ENCODE measurements at places on chromosomes 6 and 20.

DNA sequence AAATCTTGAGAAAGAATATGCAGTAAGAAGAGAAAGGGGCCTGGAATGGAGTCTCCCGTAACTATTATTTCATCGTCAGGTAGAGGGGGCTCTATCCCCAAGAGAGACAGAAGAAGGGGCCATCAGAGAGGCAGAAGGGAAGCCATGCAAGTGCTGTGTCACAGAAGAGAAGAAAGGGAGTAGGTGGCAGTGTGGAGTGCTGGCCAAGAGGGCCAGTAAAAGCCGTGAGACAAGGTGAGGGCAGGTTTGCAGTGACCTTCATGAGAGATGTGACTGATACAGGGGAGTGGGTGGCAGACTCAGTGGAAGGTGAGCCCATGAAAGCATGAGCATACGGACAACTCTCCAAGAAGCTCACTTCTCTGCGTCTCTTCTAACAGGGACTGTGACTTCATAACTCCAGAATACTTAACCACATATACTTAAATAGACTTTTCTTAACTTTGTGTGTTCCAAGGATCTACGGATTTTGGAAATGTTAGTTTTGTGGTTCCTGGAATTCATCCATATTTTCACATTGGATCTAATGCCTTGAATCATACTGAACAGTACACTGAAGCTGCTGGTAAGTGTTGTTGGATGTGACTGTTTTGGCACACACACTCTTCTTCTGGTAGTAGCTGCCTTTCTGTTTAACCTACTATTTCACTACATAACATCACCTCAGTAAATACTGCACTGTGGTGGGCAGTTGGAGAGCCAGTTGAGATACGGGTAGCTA, 15.6 kb downstream of the PM20D2 start:
- DNase-seq, result no peak

DNA sequence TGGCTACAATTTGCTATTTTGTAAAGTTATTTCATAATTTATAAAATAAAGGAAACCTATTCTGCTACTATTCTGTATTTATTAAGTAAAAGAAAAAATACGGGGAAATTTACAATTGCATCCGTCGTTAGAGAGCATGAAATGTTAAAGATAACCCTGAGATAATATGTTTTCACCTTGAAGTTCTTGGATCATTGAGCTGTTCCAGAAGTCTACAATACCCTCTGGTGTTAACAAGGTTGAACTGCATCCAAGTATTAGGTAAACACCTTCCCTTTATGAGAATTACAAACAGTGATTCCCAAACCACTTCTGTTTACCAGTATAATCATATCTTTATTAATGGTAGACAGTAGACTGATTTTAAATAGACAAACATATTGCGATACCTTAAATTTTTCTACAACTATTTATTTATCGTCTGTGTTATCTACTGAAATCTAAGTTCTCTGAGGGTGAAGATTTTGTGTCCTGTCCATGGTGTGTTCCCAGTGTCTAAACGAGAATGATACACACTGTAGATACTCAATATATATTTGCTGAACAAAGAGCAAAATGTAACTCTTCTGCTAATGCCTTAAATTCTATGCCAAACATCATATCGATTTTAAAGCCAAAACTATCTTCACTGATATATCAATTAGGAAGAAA, 28.2 kb downstream of the TBC1D32 start:
- DNase-seq, result no peak

- DNase-seq, result no peak
Observed at GRCh38 chr20:40651151-40651550, 37.9 kb downstream of the MAFB start.

- no peak for DNase-seq
Observed at GRCh38 chr6:53854843-53855567, 60.2 kb downstream of the LRRC1 start.

GRCh38 chr20:63594043-63594561, 20.1 kb upstream of the HELZ2 start:
- no peak for DNase-seq

DNA sequence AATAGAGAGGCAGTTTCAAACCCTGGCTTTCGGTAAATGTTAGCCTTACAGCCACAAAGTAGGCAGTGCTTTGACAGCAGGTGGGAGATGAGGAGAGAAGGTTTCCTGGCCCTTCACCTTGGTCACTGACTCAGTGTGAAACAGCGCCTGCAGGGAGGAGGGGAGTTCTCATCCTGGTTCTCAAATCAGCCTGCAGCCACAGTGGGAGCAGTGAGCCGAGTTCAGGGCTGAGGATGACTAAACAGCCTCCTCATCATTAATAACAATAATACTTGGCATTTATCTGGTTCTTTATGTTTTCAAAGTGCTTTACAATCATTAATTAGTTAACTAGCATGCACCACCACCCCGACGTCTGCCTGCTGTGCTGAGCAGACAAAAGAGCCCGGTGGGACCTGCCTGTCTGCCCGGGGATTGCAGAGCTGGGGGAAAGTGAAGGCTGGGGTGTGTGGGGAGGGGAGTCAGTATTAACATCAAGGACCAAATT, 59.6 kb downstream of the PRDM1 start:
- DNase-seq, result no peak

DNA sequence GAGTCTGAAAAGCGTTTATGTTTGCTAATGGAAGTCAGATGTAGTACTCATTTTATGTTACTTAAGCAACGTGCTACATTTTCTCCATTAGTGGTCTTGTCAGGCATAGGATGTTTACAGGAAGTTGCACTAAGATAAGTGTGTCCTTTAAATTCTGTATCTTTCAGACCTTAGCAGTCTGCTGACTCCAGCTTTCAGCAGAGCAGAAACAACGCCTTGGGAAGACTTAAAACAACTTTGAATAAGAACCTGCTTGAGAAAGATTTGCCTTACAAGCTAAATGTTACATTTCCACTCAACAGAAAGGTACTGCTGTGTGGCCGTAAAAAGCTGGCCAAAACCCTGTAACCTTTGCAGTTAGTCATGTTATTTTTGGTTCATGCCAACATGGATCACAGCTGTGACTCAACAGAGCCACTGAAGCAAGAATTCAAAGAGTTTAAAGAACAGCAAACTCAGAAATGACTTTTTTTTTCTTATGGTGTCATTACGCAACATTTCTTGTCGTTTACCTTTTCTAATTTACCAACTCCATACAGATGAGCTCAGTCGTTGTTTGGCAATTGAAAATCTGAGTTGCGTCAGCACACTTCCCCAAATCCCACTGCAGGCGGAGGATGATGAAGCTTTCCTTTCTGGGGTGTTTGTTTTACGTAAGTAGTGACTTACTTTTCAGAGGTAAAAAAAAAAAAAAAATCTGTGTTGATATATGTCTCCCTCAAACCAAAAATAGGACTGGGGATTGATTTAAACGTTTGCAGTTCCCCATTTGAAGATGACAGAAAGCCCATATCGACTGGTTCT, 27.9 kb upstream of the BMP6 start:
- no peak for DNase-seq

- peak; percentile 86 for DNase-seq
Observed at GRCh38 chr6:52310932-52311331, 26.4 kb upstream of the MCM3 start.

DNA sequence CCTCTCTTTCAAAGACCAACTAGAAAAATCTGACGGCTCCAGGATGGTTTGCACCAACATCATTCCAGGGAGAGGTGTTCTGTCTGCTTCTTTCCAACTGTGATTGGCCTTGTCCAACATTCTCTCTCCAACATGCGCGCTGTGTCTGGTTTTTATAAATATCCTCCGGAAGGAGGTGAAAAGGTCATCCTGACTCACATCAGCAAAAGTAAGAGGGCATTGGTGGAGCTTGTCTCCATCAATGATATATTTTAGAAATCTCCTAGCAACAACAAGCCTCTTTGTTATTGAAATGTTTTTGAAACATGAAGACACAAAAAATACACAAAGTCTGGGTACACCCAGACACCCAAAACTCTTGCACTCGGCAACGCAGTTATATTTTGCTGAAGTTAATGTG, 475.3 kb upstream of the JARID2 start:
- no peak for DNase-seq

All from globus pallidus (tissue), 1 donor.